HepG2 (cell line): ENCODE measurements at places on chromosomes 12 and 14. TPM values are rescaled to one million over a fixed set of nuclear protein-coding genes. Genes with fewer than 3 reads are reported as not detected.

DNA sequence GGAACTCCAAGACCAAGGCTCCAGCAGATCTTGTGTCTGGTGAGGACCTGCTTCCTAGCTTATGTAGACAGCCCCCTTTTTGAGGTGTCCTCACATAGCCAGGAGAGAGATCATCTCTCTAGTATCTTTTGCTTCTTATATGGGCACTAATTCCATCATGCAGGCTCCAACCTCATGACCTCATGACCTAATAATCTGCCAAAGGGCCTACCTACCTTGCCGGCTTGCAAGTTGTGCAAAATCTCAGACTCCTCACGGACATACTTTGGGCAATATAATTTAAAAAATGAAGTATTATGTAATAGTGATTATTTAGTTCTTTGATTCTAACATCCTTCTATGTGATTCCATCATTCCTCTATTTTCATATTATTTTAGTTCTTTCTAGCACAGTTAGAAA lies 333.1 kb upstream of the DIO2 start:
- no peak for DNase-seq

DNA sequence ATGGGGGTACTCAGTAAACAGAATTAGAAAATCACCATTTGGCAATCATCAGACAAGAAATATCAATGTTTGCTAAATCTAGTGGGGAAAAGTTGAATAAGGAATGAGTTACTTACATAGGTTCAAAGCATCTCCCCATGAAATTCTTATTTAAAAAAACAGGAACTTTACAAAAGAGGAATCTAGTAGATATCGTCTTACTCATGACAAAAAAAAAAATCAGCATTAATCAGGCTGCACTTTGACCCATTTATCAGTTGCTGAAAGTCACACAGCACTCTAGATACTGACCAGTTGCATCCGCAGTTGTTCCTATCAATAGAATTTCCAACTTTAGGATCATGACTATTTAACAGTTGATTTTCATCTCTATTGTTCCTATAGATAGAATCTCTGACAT lies 5.8 kb upstream of the DICER1 start:
- DNase-seq, result no peak

- no peak for DNase-seq
Measured at GRCh38 chr14:89117012-89117411, 292.6 kb downstream of the TTC8 start.

GRCh38 chr12:11855983-11856374 lies 206.5 kb downstream of the ETV6 start:
- DNase-seq, result no peak

GRCh38 chr14:96683562-96684289 lies 113.5 kb upstream of the VRK1 start:
- no peak for DNase-seq

DNA sequence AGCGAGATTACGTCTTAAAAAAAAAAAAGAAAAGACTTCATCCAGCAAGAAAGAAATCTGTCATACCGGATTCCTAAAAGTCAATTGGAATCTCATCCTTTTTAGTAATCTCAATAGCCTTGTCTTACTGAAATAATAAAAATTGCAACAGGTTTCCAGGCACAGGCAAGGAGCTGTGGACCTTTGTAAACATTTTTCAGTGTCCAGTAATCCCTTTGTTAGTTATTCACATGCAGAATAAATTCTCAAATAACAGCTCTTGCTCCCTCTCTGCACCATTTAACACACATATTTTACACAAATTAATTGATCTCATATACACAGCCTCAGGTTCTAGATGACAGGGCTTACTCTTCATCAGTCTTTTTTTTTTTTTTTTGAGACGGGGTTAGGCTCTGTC lies 22.0 kb upstream of the CALM1 start:
- DNase-seq, result no peak

GRCh38 chr12:53198486-53199110 lies 8.5 kb downstream of the ITGB7 start:
- no peak for DNase-seq

DNA sequence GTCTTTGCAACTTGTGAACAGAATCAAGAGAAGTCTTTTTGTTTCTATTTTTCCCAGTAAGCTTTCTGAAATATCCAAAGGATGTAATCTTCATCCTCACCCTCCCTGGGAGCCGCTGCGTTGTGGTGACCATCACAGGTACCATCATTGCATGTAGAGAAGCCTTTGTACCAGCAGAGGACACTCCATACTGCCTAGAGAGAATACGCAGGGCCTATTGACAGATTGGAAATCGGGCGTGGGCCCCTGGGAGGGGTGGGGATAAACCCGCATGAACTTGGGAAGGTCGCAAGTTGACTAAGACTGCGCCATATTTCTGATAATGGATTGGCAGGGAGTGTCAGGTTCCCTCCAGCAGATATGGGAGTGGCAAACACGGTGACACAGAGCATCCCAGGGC lies 12.7 kb downstream of the KRT1 start:
- no peak for DNase-seq

Gene VPS37B
- 5.3 TPM in 2 replicates for total RNA-seq

Gene TBX3
- total RNA-seq, result 17.2 and 27.1 TPM in 2 replicates

DNA sequence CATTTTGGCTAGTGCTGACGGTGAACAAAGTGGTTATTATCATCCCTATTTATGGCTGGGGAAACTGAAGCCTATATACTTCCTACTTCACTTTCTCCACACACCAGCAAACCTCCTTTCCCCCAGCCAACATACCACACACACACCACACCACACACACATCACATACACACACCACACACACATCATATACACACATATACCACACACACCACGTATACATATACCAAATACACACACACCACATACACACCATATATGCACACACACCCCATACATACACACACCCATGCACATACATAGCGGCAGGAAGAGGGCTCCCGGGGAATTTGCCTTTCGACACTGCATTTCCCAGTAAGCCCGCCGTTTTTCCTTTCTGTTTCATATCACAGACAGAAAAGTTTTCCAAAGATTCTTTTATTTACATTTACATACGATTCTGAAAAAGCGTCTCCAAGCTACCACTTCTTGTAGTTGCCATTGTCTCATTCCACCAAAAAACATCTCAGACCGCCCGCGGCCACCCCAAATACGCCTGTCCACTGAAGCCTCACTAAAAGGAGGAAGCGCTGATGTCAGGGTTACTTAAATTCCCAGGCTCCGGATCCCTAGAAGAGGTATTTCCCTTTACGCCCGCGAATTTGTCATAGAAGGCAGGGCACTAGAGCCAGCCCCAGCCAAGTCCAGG lies 823 bp upstream of the RAB5B start:
- DNase-seq, result no peak

GRCh38 chr12:48795550-48796455 lies 6.9 kb upstream of the ADCY6 start:
- DNase-seq, result peak; percentile 67
